ENCODE measurements at places on chromosomes 13 and 19.

DNA sequence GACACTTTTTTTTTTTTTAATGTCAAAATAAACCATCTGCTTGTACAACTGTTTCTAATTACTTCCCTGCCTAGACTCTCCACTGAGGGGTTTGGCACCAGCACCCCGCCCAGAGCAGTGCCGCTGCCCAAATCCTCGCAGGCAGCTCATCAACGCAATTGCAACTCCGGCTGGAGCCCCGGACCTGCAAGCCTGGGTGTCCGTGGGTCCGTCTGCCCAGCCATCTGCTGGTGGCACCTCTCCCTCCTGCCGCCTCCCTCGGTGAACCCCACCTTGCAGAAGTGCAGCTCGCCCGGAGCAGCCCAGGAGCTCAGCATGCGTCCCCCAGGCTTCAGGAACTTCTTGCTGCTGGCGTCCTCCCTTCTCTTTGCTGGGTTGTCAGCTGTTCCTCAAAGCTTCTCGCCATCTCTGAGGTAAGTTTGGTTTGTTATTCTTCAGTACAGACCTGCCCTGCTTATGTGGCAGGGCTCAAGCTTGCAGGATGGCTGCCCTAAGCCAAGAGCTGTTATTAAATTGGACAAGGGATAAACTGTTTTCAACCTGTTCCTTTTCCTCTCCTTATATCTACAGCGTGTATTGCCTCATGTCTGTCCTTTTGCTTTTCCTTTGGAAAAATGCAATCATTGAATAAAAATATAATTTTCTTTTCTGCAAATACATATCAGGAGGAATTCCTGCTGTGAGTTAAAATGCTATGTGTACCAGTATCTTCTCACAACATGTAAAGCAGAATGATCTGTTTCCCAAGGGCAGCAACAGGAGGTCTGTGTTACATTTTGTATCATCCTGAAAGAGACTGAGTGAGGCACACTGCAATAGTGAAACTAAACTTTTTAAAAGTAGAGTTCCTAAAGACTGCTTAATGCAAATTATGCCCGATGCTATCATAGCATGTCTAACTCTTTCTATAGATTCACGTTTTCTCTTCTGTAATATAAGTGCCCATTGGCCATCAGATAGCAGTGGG, at the start of gene ITGBL1:
TSS of gene ITGBL1 (plus strand) at position 157 of the 967 bp plus-strand sequence. CDS start at position 316, 159 bp downstream.
- DNase-seq = no peak

- no peak for DNase-seq
Observed at GRCh38 chr19:39254531-39255345, 6.1 kb upstream of the IFNL4 start.

GRCh38 chr13:39682788-39683187, 27.3 kb downstream of the COG6 start:
- no peak for DNase-seq

- DNase-seq = no peak
Observed at GRCh38 chr19:1673645-1674292, 21.4 kb upstream of the TCF3 start.
